Mammary epithelial cell (primary cell): ENCODE measurements at places on chromosomes 13 and 19. TPM values are rescaled to one million over a fixed set of nuclear protein-coding genes. Genes with fewer than 3 reads are reported as not detected.

Gene PSG2
- total RNA-seq: not detected in 2 replicates

Gene NLRP4
- total RNA-seq: not detected

Gene NUP58
- 73.0 TPM for total RNA-seq

Gene CCDC70
- not detected in 2 replicates for total RNA-seq

Gene NFIX
- total RNA-seq: 47.1 and 76.1 TPM in 2 replicates

Gene TNFSF9
- total RNA-seq: 9.5 TPM

Gene CEACAM20
- total RNA-seq: not detected

Gene ZNF221
- total RNA-seq: 3.1 and 4.1 TPM in 2 replicates

Gene PGLYRP2
- total RNA-seq: not detected

Gene SIGLECL1
- total RNA-seq: not detected in 2 replicates

Gene CPAMD8
- total RNA-seq: 1.2 TPM

Gene ITM2B
- 187 TPM for total RNA-seq

Gene HSPB6
- total RNA-seq: not detected in 2 replicates

Gene LRRC63
- total RNA-seq: not detected

Gene GGN
- total RNA-seq: 0.17 TPM
